NCI-H524 treated with DMSO at 0.1 percent for 48 hours (cell line): ENCODE measurements at places on chromosomes 16 and 17.

DNA sequence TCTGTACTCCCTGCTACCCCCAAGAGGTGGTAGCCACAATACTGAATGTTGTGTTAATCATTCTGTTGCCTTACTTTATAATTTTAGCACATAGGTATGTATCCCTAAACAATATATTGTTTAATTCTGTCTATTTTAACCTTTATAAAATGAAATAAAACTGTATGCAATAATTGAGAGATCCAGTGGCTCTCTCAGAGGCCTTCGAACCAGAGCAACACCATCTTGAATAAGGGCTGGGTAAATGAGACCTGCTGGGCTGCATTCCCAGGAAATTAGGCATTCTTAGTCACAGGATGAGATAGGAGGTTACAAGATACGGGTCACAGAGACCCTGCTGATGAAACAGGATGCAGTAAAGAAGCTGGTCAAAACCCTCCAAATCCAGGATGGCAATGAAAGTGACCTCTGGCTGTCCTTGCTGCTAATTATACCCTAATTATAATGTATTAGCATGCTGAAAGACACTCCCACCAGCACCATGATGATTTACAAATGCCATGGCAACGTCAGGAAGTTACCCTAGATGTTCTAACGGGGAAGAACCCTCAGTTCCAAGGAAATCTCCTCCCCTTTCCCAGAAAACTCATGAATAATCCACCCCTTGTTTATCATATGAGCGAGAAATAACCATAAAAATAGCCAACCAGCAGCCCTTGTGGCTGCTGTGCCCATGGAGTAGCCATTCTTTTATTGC, 2.0 kb upstream of the CANT1 start:
- no peak for DNase-seq

GRCh38 chr16:35425270-35425669, 1965.9 kb downstream of the TP53TG3F start:
- no peak for DNase-seq

DNA sequence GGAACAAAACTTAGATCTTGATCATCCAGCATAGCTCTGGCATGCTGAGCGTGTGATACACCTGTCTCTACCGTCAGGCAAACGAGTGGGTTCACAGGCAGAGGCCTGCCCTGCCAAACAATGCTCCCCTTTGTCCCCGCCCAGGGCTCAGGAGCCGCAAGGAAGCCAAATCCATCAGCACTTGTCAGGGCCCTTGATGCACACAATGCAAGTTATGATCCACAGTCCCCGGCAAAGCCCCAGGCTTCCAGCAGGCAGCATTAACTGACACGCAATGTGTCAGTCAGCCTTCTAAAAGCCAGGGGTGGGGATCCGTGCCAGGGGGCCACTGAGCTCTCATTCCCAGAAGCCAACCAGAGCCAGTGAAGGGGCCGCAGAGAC, 460.9 kb downstream of the SLC39A11 start:
- DNase-seq, result no peak

DNA sequence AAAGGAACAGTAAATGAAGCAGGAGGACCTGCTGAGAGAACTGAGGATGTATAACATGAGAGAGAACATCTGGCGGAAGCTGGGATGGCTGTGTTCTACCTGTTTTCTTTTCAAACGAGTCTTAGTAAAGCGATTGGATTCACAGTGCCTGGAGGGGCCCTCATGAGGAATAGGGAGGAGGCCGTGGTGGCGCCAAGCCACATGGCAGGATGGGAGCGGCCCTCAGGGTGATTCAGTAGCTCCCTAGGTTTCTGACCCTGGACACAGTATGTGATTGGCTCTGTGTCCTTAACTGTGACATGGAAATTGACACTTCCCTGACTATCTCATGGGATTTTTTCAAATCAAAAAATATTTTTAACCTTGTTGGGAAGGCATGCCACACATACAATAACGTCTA, 32.1 kb downstream of the USP43 start:
- no peak for DNase-seq
